ENCODE measurements at places on chromosomes 2 and 18.

DNA sequence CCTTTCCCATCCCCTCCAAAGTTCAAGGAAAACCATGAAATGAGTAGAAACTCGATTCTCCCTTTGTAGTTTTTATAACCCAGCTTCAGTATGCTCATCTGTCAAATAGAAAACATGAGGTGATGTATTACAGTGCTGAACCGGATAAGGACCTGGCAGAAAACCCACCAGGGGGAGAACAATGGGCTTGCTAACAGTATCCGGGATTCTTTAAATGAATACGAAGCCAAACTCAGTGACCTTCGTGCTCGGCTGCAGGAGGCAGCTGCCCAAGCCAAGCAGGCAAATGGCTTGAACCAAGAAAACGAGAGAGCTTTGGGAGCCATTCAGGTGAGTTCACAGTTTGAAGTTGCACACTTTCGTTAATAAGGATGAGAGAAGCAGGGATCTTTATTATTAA lies 113.6 kb upstream of the TTC39C start:
- no peak for DNase-seq

- no peak for DNase-seq
These were observed 76.9 kb downstream of the ACTR3 start for GRCh38 chr2:113966832-113967231.

DNA sequence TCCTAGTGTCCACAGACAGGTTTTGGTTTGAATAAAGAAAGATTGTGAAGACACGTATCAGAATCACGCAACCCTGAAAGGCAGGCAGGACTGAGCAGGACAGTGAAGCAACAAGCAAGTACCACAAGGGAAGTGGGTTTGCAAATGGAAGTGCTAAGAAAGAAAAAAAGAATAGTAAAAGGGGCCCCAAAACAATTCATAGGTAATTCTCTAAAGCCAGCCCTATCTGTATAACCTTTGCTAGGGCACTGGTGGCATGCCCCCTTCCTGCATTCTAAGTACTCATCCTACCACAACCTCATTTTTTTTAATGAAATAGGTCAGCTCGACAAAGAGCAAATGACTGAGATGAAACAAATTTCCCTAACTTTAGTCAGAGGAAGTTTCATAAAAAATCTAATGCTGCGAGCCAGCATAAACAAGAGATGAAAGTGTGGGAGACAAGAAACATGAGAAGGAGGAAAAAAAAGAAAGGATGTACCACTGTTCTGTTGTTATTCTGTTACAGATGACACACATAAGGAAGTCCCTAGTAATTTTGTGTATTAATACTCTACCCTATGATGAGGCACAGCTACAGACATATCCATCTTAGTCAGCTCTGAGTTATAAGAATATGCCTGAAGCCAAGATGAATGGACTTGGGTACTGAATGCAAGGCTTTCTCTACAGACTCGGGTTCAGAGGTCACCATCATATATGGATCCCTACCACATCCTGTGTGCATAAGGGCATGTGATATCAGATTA lies 32.2 kb downstream of the IKZF2 start:
- peak; percentile 32 for DNase-seq

DNA sequence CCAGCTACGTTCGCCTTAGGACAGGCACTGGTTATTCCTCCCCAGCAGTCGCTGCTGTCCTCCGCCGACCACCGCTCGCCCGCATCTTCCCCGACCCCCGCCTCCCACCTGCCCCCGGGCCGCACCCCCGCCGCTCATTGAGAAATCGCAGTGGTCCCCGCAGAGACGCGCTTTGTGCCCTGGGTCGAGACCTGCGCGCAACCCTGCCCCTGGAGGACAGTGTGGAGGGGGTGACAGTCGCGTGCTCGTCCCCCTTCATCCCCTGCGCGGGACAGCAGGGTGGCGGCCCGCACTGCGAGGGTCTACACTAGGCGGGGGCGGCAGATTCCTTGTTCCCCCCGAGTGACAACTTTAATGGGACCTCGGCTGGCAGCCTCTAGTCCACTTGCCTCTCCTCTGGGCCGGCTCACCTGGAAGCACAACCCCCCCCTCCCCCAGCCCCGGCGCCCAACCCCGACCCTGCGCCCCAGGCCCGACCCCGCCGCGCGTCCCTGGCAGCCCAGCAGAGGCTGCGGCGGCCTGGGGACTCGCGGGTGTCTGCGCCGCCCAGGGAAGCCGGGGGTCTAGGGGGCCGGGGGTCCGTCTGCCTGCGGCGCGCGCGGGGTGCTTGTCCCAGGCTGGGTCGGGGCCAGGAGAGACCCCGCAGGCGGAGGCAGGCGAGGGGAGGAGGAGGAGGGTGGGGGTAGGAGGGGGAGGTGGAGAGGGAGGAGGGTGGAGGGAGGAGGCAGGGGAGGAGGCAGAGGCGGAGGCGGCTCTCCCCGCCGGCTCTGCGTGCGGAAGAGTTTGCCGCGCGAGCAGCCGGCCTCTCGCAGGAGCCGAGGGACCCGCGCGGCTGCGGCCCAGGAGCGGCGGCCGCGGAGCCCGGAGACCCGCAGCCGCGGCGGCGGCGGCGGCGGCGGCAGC lies at the start of gene NPAS2:
TSS of gene NPAS2 (plus strand) at position 770 of the 903 bp plus-strand sequence. CDS start 84,616 bp downstream, outside the sequence.
- DNase-seq, result no peak

GRCh38 chr2:20537423-20538307 lies 90.8 kb downstream of the RHOB start:
- DNase-seq, result no peak

DNA sequence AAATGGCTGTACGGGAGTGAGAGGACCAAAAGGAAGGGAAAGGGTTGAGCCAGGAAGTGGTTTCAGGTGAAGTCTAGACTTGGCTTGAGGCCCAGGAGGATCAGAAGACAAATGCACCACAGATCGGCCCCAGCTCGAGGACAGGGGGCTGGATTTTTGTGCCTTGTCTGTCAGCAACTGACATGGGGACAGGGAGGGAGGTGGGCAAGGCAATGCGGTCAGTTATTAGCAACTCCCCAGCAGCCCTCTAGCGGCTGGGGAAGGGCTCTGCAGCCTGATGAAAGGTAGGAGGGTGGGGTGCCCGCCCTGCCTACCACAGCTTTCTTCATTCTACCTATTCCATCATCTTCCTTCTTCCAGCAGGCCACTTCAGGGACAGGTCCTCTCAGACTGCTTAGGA lies 50.0 kb downstream of the CPO start:
- no peak for DNase-seq
